Progenitor cell of endocrine pancreas (in vitro differentiated cells): ENCODE measurements at places on chromosomes 1 and 21. TPM values are rescaled to one million over a fixed set of nuclear protein-coding genes. Genes with fewer than 3 reads are reported as not detected.

KRTAP19-1 gene
- total RNA-seq, result not detected in 2 replicates

HSPB7 gene
- total RNA-seq, result not detected in 2 replicates

GRCh38 chr1:78722521-78722920, 72.9 kb downstream of the IFI44 start:
- H3K27ac ChIP-seq, result no peak overlapping the region
- DNase-seq, result no peak
- no peak overlapping the region for H3K4me3 ChIP-seq

PDPN gene
- total RNA-seq, result 9.5 and 13.9 TPM in 2 replicates

GRCh38 chr1:41529621-41530395, 45.3 kb upstream of the EDN2 start:
- H3K36me3 ChIP-seq, result no peaks in the 10 kb centered on the region
- H3K4me1 ChIP-seq, result no peaks in the 10 kb centered on the region
- DNase-seq, result no peak
- H3K4me3 ChIP-seq, result no peak overlapping the region
- peaks cover 39% of the 10 kb centered on the region for H3K27me3 ChIP-seq
- H3K27ac ChIP-seq, result no peak overlapping the region

GRCh38 chr21:38205940-38206339, 50.9 kb upstream of the KCNJ15 start:
- no peaks in the 10 kb centered on the region for H3K36me3 ChIP-seq
- DNase-seq, result no peak
- H3K4me3 ChIP-seq, result no peak overlapping the region
- no peaks in the 10 kb centered on the region for H3K4me1 ChIP-seq
- H3K27ac ChIP-seq, result no peak overlapping the region
- peaks cover 25% of the 10 kb centered on the region for H3K27me3 ChIP-seq

DNA sequence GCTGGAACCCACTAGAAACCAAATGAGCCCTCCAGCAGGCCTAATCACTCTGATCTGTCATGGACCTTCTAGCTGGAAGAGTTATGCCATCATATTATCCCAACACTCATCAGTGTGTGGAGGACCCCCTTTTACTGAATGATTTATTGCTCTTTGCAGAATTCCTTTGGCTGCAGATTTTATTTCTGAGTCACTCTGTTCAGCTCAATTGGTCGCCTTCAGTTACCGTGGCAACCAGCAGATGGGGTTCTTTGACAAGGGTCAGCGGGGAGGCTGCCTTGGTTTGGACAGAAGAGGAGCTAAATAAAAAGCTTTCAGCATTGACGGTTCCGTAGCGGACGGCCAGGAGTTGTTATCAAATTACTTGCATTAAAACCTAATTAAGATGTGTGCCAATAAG, 220.1 kb downstream of the SDCCAG8 start:
- peaks cover 3% of the 10 kb centered on the region for H3K36me3 ChIP-seq
- peaks cover 2% of the 10 kb centered on the region for H3K4me1 ChIP-seq
- H3K4me3 ChIP-seq, result no peak overlapping the region
- peaks cover 4% of the 10 kb centered on the region for H3K27me3 ChIP-seq
- no peak for DNase-seq

- H3K27me3 ChIP-seq, result no peaks in the 10 kb centered on the region
- H3K36me3 ChIP-seq, result no peaks in the 10 kb centered on the region
- H3K27ac ChIP-seq, result no peak overlapping the region
- no peak overlapping the region for H3K4me3 ChIP-seq
These were observed 169.8 kb upstream of the DUSP10 start for GRCh38 chr1:221911714-221912113.

GRCh38 chr1:80214888-80215540, 1208.5 kb upstream of the ADGRL4 start:
- no peak for DNase-seq
- H3K4me3 ChIP-seq, result no peak overlapping the region
- no peaks in the 10 kb centered on the region for H3K36me3 ChIP-seq
- peaks cover 6% of the 10 kb centered on the region for H3K4me1 ChIP-seq
- no peaks in the 10 kb centered on the region for H3K27me3 ChIP-seq

- peaks cover 2% of the 10 kb centered on the region for H3K36me3 ChIP-seq
- no peak for DNase-seq
- no peak overlapping the region for H3K27ac ChIP-seq
- H3K27me3 ChIP-seq, result no peaks in the 10 kb centered on the region
These were observed 16.1 kb downstream of the EIF2B3 start for GRCh38 chr1:44970317-44970716.

DNA sequence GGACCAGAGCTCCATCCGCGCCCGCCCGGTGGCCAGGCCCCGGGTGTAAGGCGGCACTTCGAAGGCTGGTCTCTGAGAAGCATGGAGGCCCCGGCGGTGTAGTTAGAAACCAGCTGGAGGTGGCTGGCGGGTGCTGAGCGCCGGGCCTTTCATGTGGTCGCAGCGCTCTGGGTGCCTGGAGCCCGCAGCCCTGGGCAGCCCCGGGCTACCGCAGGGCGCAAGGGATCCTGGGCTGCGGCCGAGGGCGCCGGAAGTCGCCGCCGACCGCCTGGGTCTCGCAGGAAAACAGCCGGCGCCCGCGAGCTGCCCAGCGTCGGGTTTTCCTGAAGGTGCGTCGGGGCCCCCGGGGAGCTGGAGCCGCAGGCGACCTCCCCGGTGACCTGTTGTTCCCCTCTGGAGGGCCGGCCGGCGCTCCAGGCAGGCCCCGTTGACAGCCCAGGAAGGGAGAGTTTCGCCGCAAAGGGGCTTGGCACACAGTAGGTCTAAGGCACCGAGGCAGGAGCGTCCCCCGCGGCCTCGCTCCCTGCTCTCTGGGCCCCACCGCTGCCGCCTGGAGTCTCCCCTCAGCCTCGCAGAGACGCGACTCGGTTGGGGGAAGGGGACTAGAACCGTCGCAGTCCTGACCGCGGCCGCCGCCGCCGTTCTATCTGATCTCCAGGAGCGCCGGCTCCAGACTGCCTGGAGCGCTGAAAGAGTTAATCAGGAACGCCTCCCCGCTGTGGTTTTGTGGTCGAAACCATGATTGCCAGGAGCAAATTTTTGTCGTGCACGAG, 2.7 kb downstream of the GRHL3 start:
- peaks cover 41% of the 10 kb centered on the region for H3K27me3 ChIP-seq
- peak; percentile 22 for DNase-seq
- peak overlapping the region; percentile 77 for H3K27ac ChIP-seq
- no peaks in the 10 kb centered on the region for H3K36me3 ChIP-seq
- H3K4me3 ChIP-seq, result peak overlapping the region; percentile 77

CMPK1 gene
- 51.7 and 53.1 TPM in 2 replicates for total RNA-seq

OR2T33 gene
- total RNA-seq, result not detected in 2 replicates

DNA sequence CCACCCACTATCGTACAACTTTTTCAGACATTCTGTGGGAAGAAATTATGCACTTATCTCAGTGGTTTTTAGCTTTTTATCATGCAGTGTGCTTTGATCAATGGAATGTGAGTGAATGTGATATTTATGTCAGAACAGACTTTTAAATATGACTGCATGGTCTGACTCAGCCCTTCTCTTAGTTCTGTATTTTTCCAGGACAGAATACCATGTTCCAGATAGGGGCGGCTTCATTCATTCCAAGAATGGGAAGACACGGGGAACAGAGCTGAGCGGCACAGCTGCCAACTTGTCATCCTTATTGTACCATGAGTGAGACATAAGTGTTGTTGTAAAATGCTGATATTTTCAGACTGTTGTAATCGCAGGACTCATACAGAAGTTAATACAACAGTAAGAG, 214.6 kb upstream of the NCAM2 start:
- no peak overlapping the region for H3K4me3 ChIP-seq
- no peak for DNase-seq
- H3K36me3 ChIP-seq, result peaks cover 1% of the 10 kb centered on the region
- no peak overlapping the region for H3K27ac ChIP-seq

DNA sequence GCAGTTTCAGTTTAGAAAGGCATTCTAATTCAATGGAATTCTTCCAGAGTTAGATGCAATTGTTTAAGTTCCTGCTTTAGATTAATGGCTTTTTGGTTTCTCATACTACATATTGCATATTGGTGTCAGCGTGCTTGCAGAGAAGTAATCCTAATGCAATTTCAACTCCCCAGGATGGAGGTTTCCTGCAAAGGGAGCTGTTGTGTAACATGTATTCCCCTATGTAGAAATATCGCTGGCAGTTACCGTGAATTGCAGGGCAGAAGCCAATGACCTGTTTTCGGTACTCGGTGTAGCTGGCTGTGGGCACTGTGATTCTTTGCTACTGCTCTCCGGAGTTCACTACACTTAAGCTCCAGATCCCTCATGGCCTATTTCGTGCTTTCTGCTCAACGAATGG, 256.1 kb upstream of the PTBP2 start:
- H3K4me1 ChIP-seq, result peaks cover 2% of the 10 kb centered on the region
- H3K27me3 ChIP-seq, result no peaks in the 10 kb centered on the region
- H3K36me3 ChIP-seq, result no peaks in the 10 kb centered on the region
- no peak overlapping the region for H3K27ac ChIP-seq
- no peak overlapping the region for H3K4me3 ChIP-seq
- DNase-seq, result no peak

- H3K27ac ChIP-seq, result no peak overlapping the region
- no peak overlapping the region for H3K4me3 ChIP-seq
- no peaks in the 10 kb centered on the region for H3K36me3 ChIP-seq
- no peak for DNase-seq
These were observed 3.3 kb upstream of the FAM110D start for GRCh38 chr1:26155370-26156284.

GRCh38 chr21:31900121-31900895, 27.5 kb downstream of the HUNK start:
- peak overlapping the region; percentile 98 for H3K27ac ChIP-seq
- peaks cover 70% of the 10 kb centered on the region for H3K4me1 ChIP-seq
- no peak for DNase-seq
- H3K27me3 ChIP-seq, result no peaks in the 10 kb centered on the region

GRCh38 chr21:34018185-34018584, 55.2 kb upstream of the MRPS6 start:
- H3K27ac ChIP-seq, result no peak overlapping the region
- DNase-seq, result no peak
- no peaks in the 10 kb centered on the region for H3K27me3 ChIP-seq
- H3K4me3 ChIP-seq, result no peak overlapping the region

- peaks cover 16% of the 10 kb centered on the region for H3K4me1 ChIP-seq
- DNase-seq, result no peak
These were observed 7.7 kb downstream of the ZBTB21 start for GRCh38 chr21:42002421-42002958.

DNA sequence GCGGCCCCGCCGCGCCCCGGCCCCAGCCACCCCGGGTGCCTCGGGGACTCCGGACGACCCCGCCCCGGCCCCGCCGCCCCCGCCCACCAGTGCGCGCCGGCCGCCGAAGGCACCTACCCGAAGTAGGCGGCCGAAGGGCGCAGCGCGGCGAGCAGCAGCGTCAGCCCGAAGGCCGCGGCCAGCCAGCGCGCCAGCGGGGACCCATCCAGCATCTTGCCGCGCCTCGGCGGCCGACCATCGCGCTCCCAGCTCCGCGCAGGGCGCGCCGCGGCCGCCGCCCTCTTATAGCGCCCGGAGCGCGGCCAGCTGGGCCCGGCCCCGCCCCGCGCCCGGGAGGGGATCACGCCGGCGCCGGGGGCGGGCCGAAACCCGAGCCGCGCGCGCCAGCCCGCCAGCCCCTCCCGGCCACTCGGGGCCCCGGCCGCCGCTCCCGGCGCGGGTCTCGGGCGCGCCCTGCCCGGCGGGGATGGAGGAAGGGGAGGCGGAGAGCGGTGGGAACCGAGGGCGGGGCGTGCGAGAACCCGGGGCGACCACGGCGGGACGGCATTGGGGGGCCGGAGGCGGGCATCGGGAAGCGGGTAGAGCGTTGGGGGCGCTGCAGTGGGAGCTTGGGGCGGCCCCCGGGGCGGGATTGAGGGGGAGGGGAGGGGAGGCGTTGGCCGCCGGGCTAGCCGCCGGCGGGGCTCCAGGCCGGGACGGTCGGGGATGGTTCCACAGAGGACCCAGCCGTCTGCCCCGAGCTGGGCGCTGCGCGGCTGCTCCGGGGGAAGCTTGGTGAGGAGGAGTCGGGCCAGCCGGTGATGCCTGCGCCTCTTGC, at the start of gene WNT9A:
WNT9A (minus strand) TSS at position 257 of the 817 bp plus-strand sequence; CDS start at position 212, 45 bp downstream.
- H3K27ac ChIP-seq, result peak within 1 kb of the TSS; percentile 63
- H3K4me3 ChIP-seq, result peak within 1 kb of the TSS; percentile 72
- H3K27me3 ChIP-seq, result peaks cover 38% of the 10 kb centered on the region
- H3K36me3 ChIP-seq, result no peaks in the 10 kb centered on the region

GPR161 gene
- 57.7 and 58.5 TPM in 2 replicates for total RNA-seq

EPHA10 gene
- total RNA-seq, result 5.1 and 6.2 TPM in 2 replicates

GRCh38 chr1:112465122-112465521, 43.6 kb upstream of the WNT2B start:
- H3K4me1 ChIP-seq, result peaks cover 41% of the 10 kb centered on the region
- H3K4me3 ChIP-seq, result no peak overlapping the region
- DNase-seq, result no peak
- H3K27me3 ChIP-seq, result peaks cover 49% of the 10 kb centered on the region
- no peaks in the 10 kb centered on the region for H3K36me3 ChIP-seq
- H3K27ac ChIP-seq, result peak overlapping the region; percentile 1

IGSF9 gene
- 68.2 and 68.6 TPM in 2 replicates for total RNA-seq
